Stimulated activated CD8-positive, alpha-beta memory T cell treated with anti-CD3 and anti-CD28 coated beads, Interleukin-4, amount 100 ng/mL, for 24 hours (primary cell): ENCODE measurements at places on chromosomes 13 and 19.

GRCh38 chr13:80339563-80339911 lies 1.4 kb downstream of the SPRY2 start:
- no peak for DNase-seq

DNA sequence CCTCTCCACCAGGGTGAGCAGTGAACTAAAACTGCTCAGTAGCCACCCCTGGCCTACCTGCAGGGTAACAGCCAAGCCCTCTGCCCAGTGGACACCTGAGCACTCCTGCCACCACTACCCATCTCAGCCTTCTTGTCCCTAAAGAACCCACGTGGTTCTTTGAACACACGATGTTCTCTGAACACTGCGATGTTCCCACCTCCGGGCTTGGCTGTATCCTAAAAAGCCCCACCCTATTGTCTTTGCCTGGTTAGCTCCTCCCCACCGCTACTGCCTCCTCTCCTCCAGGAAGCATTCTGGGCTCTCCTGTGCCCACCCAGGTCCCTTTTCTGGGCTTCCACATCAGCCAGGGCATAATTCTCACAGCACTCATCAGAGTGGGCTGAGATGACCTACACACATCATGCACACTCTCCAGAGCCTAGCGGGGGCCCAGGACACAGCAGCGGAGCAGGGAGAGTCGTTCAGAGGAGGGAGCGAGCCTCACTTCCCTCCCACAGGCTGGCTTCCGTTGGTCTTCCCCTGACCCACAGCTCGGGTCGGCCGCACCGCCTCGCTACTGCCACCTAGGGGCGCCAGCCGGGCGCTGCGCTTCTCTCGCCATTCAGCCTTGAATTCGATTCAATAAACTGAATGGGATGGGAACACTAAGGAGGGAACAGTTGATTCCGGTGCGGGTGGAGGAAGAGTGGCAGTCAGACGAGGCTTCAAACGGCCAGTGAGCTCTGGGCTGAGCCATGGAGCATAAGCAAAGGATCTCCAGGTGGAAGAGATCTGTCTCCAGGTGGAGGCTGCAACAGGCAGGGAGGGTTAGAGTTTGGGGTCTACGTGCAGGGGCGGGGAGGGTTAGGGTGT lies 3.2 kb downstream of the ELAVL1 start:
- DNase-seq: peak; percentile 70

DNA sequence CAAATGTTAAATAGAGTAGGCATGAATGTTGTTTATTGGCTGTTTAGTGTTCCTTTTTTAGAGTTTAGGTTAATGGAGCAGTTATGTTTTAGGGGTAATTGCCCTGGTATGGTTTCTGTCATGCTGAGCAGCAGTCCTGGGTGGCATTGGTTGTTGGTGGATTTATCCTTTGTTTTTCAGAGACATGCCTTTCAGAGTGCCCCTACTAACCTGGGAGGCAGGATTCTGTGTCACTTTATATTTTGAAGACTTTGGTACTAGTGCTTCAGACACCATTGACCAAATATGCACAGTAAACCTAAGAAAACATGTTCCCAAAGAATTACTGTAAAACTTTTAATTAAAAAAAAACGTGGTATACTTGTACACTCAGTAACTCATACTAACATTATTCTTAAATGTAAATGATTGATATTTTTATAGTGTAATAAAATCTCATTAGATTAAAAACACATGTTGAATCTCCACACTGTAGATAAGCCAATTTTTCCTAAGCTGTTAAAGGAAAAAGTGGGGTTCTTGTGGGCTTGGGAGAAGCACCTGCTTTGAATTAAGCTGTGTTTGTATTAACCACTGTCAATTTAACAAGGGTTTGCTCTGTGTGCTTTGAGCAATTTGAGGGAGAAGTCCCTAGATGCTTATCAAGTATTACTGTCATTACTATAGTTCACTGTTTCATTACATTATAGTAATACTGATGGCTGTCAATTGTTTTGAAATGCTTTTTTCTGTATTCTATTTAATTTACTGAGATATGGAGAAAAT lies 133.2 kb downstream of the LMO7 start:
- DNase-seq: no peak

DNA sequence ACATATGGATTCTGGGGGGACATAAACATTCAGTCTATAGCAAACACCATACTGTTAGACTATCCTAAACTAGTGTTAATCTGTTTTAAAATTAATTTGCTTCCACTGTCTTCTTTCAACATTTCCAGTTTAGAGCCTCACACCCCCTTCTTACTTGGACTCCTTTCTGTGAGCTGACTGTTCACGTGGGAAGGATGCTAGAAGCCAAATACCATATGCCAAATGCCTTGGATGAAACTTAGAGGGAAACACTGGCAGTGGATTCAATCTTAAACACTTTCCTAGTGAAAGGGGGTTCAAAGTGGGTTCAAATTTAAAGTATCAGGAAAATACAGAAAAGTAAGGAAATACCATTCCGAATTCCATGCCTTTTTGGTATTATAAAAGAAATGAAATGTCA lies 113.6 kb downstream of the HS6ST3 start:
- DNase-seq: no peak

DNA sequence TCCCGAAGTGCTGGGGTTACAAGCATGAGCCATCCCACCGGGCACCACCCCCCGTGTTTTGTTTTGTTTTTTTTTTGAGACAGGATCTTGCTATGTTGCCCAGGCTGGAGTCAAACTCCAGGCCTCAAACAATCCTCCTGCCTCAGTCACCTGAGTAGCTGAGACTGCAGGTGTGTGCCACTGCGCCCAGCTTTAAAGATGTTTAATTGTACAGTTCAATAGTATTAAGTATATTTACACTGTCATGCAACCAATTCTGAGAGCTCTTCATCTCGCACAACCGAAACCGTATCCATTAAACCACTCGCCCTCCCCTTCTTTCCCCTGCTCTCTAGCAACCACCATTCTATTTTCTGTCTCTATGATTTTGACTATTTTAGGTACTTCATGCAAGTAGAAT lies 15.6 kb downstream of the NUCB1 start:
- no peak for DNase-seq

- DNase-seq: peak; percentile 57
These were observed 3.9 kb upstream of the TTC9B start for GRCh38 chr19:40221858-40222619.

GRCh38 chr13:43054803-43055802 lies 31.7 kb downstream of the DNAJC15 start:
- DNase-seq: no peak

- no peak for DNase-seq
These were observed 289.8 kb upstream of the SPRY2 start for GRCh38 chr13:80630685-80631121.

DNA sequence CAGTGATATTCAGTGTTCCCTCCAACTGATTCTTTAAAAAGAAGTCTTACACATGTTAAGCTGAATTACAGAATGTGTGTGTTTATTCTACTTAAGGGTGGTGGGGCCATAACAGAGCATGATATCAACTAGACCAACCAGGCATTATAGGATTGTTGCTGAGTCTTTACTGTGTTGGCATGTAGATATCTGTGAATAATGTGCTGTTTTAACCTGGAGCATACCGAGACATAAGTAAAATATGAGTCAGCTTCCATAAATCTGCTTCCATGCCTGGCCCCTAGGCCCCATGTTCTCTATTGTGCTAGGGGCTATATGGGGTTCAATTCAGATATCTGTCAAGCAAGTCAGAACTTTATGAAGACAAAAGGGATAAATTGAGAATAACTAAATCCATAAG lies 295.7 kb downstream of the MTUS2 start:
- no peak for DNase-seq

GRCh38 chr13:40992678-40993518 lies 26.2 kb downstream of the ELF1 start:
- DNase-seq: no peak

- DNase-seq: no peak
These were observed 128.0 kb downstream of the DCT start for GRCh38 chr13:94351292-94351990.

GRCh38 chr13:34750078-34750931 lies 191.8 kb upstream of the NBEA start:
- DNase-seq: no peak
